CD8-positive, alpha-beta T cell (primary cell): ENCODE measurements at places on chromosomes 7 and 10.
A peak's percentile ranks its signal among the peaks of the same experiment; 100 is the strongest.

DNA sequence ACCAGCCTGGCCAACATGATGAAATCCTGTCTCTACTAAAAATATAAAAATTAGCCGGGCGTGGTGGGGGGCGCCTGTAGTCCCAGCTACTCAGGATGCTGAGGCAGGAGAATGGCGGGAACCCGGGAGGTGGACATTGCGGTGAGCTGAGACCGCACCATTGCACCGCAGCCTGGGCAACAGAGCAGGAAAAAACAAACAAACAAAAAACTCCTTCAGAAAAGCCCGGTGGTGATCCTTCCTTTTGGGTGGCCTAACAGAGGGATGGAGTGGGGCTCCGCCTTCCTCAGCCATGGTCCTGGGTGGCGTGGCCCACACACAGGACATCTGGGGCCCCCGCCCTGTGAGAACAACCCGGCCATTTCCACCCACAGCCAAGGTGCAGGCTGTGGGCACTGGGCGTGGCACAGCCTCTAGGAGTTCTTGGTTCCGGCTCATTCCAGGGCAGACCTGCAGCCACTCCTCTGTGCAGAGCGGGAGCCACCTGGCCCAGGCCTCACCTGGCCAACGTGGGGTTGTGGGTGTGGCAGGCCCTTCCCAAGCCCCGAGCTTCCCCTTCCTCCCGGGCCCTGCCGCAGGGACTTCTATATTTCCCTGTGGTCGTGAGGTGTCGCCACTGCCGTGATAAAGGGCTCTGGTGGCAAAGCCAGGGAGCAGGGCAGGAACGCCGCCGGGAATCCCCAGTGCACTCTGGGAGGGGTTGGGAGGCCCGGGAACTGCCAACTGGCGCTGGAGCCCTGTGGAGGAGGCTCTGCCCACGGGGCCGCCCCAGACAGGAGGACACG, 37.6 kb downstream of the GET4 start:
- DNase-seq = no peak

DNA sequence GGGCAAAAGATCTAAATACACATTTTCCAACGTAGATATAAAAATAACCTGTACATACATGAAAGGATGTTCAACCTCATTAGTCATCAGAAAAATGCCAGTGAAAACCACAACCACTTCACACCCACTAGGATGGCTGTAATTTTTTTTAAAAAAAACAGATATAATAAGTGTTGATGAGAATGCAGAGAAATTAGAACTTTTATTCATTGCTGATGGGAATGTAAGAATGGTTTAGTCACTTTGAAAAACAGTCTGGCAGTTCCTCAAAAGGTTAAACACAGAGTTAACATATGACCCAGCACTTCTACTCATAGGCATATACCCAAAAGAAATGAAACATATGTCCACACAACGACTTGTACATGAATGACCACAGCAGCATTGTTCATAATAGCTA, 32.3 kb upstream of the PRKCQ start:
- DNase-seq = no peak

DNA sequence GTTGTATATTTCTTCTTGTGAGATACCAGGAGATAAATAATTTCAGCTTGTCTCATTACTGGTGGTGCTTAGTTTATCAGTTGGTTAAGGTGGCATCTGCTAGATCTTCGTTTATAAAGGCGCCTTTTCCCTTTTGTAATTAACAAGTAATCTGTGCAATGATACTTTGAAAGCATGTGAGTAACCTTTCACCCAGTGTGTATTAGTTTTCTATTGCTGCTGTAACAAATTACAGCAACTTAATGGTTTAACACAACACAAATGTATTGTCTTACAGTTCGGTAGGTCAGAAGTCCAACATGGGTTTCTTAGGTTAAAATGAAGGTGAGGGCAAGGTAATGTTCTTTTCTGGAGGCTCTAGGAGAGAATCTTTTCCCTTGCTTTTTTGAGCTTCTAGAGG, 30.5 kb downstream of the KAT6B start:
- DNase-seq = no peak

DNA sequence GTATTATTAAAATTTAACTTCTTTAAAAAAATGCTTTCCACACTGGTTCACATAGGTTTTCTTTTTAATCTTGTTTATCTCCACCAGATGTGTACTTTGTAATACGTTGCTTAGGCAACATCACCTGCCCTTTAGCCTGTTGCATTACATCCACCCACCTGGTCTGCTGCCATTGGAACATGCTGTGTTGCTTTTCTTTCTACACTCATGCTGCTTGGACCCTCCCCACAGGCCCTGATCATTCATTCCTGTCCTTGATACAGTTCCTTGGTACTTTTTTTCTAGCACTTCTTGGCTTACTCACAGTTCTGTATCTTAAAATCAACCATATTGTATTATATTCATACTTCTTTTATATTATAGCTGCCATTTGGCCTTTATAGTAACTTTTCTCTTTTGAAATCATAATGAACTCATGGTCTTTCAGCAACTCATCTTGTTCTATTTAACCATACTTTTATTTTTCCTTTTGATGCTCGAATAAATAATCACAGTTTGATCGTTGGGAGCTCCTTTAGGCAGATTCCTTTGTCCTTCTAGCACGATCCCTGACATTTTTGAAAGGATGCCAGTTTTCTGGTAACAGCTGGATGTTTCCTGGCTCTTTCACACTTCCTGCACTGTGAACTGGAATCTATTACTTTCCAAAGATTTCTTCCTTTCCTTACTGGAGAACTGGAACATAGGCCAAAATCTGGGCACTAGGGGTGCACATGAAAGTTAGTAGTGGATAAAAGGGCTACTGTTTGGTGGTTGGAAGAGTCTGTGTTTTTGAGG, 125.1 kb downstream of the CDK14 start:
- no peak for DNase-seq

DNA sequence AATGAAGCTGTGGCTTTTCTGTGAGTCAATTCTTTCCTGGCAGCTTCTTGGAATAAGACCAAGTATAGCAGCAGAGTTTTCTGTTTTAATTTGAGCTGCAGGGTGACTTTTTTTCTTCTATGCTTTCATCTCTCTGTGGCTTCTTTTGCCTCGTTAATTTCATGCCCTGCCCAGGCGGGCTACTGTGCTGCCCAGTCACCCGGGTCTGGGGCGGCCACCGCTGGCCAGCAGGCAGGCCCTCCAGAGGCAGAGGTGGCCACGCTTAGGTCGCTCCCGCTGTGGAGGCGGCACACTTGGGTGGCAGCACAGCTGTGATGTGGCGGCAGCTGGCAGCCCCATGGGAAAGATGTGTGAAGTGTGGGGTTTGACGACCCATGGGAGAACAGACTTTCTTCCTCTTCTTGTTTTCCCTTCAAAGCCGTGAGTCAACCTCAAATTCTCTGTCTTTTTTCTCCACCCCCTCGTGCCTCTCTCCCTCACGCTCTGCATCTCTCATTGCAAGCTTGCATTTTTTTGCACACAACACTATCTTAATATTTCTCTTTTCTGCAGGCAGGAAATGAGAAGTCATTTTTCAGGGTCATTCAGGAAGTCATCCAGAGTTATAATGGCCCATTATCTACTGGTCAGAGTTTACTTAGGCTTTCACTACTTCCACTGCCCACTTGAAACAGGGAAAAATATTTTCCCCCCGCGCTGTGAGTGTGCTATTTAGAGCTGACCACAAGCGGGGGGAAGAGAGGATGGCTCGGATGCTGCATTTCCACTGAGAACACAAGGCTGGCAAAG, 67.8 kb downstream of the EGFR start:
- no peak for DNase-seq

- DNase-seq = peak; percentile 78
Observed at GRCh38 chr10:26437637-26438461, at the start of gene APBB1IP. Gene APBB1IP, plus strand, starts transcription at chr10:26438341. Its CDS starts 53,986 bp downstream, at chr10:26492327.
